ENCODE measurements at places on chromosomes 3 and 15.
A peak's percentile ranks its signal among the peaks of the same experiment; 100 is the strongest.

DNA sequence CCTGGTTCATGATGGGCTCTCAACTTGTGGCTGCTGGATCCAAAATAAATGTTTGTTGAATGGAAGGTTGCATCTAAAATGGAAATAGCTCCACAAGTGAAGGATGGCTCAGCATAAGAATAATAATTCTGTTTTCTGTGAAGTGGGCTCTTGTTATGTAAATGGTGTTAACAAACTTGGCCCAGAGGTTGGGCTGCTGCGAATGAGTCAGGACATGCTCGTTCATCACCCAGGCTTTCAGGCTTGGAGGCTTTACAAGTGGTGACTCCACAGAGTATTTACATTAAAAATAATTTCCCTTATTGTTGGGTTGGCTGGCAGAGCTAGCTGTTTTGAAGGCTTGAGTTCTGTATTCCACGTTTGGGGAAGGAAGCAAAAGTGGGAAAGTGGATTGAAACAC is 60.5 kb downstream of the ITGB5 start:
- DNase-seq, result no peak

- no peak for DNase-seq
Observed at GRCh38 chr3:153165261-153165681, 3.2 kb downstream of the RAP2B start.

DNA sequence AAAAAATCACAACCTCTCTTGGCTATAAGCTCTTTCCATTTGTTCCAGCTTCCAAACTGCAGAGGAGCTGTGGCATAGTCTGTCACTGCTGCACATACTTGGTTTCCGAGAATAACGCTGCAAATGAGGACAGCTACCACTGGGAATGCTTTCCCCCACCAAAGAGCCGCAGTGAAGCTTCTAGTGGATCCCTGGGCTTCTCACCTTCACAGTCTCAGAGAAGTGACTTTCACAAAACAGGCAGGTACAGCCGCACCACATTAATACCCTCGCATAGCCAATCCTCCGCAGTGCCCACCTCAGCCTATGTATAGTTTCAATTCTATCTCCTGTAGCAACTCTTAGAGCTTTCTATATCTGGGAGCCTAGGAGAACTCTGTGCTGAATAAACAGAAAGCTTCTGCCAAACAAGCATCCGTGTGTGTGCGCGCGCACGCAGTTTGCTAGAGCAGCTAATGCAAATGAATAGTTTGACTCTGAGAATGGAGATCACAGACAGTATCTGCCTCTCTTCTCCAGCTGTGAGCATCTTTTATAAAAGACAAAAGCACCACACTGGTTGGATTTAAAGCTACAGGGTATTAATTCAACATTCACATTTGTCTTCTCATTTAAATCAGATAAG is 81.9 kb upstream of the PLXND1 start:
- no peak for DNase-seq

GRCh38 chr3:80492162-80492561 is 724.4 kb upstream of the ROBO1 start:
- DNase-seq, result no peak

GRCh38 chr3:17489139-17489538 is 253.3 kb downstream of the TBC1D5 start:
- no peak for DNase-seq

DNA sequence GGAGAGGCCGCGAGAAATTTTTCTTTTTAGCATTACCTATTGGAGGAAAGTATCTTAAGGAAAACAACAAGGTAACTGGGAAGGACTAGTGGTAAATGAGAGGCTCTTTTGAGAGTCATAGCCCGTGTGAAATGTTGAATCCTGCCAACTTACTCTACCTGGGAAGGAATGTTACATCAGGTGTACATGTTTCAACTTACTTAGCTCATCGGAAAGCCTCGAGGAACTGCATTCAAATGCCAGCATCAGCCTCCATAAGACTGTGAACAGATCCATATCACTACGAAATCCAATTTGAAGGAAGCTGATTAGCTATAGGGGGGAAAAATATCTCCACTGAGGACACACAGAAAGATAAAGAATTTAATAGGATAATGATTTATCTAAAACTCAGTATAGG is 72.3 kb upstream of the PDZRN3 start:
- no peak for DNase-seq

- no peak for DNase-seq
Observed at GRCh38 chr15:92614791-92615785, 40.5 kb downstream of the FAM174B start.

- DNase-seq, result peak; percentile 47
Observed at GRCh38 chr3:52123106-52123725, 31.0 kb downstream of the POC1A start.

DNA sequence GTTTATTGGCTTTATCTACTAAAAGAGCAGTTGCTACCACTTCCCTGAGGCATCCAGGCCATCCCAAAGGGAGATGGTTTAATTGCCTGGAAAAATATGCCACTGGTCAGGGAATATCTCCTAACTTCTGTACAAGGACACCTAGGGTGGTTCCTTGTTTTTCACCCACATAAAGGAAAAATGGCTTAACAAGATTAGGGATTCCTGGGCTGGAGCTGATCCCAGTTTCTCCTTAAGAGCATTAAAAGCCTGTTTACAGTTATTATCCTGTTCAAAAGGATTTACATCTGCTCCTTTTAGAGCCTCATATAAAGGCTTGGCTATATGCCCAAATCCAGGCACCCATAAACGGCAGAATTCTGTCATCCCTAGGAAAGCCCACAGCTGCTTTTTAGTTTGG is 70.2 kb upstream of the WNT7A start:
- DNase-seq, result no peak

- no peak for DNase-seq
Observed at GRCh38 chr15:65402961-65403360, 19.8 kb downstream of the IGDCC4 start.

- DNase-seq, result no peak
Observed at GRCh38 chr3:141388395-141388794, 20.1 kb downstream of the ZBTB38 start.

- DNase-seq, result no peak
Observed at GRCh38 chr3:69058180-69058946, 6.2 kb upstream of the TMF1 start.

- no peak for DNase-seq
Observed at GRCh38 chr3:153973722-153974265, 147.4 kb upstream of the ARHGEF26 start.

DNA sequence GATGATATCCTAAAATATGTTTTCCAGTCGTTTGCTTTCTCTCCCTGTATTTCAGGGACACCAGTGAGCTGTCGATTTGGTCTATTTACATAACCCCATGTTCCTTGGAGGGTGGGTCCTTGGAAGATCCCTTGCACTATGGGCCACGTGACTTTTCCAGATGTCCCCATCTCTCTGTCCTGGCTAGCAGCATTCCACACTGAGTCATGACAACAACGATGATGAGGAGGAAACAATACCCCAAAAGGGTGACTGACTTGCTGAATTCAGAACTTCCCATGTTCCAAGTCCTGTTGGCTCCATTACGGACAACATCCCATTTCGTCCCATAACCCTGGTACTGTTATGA is 134.3 kb downstream of the NSMCE3 start:
- DNase-seq, result no peak

DNA sequence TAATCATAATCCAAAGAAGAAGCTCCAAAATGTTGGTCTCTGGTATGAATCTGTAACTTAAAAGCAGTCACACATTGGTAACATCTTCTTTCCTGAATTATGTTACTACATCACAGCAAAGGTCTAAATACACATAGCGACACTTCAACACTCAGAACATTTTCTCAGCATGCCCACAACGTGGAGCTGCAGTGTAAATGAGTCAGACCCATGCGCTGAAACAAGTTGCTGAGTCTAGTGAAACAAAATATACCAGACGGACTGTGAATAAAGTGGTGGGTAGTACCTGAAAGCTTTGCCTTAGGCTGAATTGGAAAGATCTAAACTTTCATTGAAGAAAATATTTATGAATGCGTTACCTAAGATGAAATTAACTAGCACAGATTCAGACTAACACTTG is 33.2 kb upstream of the GOLGA8B start:
- no peak for DNase-seq

DNA sequence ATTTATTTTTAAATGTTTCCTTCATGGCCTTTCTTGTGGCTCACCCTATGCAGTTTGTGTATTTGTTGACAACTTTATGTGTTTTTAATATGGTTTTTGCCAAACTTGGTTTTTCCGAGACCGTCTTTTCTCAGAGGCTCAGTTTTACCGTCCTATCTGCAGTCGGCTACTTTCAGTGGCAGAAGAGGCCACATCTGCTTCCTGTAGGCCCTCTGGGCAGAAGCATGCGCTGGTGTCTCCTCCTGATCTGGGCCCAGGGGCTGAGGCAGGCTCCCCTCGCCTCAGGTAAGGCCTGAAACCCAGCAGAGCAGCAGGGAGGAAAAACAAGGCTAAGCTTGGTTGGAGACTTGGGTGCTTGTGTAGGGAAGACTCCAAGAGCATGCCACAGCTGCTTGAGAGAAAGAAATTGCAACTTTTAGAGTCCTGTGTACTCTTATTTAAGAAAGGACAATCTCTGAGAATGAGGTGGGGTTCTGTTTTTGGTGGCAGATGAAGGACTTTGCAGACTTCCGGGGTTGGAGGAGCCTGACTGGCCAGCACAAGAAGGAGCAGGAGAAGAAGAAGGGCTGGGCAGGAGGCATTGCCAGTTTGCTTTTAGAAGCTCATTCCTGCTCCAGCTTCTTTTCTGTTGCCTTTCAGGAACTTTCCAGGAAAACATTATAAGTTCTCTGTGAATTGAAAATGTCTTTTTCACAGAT is at the start of gene TIGIT:
TSS of gene TIGIT (plus strand) at position 191 of the 698 bp plus-strand sequence. CDS start at position 225, 34 bp downstream.
- DNase-seq, result no peak

DNA sequence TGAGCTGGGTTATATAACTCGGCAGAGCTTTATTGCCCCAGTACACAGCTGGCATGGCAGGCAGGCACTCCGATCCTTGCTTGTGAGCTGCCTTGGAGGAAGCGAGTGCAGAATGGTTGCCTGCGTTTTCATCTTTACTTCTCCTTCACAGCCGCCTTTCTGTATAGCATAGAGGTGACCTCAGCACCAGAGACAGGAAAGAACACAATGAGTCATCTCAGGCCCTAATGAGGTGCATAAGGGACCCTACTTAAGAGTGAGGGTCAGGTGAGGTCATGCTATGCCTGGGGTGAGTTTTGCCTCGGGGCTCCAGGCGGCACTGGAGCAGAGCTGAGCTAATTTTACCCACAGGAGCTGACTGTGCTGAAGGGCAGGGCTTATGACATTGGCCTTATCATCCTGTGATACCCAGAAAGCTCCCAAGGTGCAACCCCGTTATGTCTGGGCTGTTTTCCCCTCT is 43.5 kb downstream of the LPP start:
- DNase-seq, result no peak

DNA sequence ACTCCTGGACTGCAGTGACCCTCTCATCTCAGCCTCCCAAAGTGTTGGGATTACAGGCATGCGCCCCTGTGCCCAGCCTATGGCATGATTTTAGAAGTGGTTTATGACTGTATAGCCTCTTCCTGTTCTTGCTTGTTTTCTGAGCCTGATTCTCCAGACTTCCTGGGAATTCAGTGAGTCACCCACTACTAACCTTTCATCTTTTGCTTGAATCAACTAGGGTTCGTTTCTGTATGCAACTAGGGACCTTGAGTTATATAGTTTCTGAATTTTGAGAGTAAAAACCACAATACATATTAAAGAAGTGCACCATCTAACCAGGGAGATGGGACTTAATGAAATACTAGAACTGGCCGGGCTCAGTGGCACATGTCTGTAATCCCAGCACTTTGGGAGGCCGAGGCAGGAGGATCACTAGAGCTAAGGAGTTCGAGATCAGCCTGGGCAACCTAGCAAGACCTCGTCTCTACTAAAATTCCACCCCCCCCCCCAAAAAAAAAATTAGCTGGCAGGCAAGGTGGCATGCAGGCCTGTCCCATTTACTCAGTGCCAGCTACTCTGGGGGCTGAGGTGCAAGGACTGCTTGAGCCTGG is 76.0 kb downstream of the ZNF609 start:
- DNase-seq, result no peak

- no peak for DNase-seq
Observed at GRCh38 chr3:869734-870133, 223.1 kb upstream of the CNTN6 start.
